ENCODE measurements at places on chromosomes 3 and 15.

DNA sequence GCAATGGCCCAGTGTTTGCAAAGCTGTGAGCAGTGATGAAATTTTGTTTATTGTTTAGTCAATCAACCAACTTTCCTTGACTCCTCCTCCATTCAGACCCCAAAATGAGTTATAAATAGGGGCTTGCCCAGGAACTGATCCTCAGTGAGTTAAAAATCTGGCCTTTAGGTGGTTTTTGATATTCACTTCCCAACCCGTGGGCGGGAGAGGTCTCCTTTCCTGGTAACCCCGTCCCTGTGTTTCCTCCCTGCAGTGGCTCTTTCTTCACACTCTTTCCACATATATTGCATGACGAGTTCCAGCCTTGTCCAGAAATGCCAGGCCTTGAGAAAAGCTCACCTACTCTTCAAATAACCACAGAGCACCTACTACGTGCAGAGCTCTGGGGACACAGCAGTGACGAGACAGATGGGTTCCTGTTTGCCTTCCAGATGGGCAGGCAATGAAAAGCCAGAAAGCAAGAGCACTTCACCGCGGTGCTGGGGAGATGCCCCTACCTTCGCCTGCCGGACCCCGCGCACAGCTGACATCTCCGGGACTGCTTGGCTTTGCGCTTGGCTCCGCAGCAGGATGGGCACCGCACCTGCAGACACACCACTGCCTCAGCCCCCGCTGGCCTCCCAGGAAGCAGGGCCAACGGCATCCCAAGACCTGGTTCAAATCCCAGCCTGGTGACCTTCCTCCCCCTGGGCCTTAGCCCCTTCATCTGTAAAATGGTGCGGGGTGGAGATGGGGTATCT lies 17.2 kb downstream of the SSUH2 start:
- no peak for DNase-seq

GRCh38 chr15:74406992-74407705 lies 26.6 kb downstream of the SEMA7A start:
- peak; percentile 12 for DNase-seq

GRCh38 chr3:110810356-110810755 lies 261.3 kb upstream of the NECTIN3 start:
- no peak for DNase-seq

DNA sequence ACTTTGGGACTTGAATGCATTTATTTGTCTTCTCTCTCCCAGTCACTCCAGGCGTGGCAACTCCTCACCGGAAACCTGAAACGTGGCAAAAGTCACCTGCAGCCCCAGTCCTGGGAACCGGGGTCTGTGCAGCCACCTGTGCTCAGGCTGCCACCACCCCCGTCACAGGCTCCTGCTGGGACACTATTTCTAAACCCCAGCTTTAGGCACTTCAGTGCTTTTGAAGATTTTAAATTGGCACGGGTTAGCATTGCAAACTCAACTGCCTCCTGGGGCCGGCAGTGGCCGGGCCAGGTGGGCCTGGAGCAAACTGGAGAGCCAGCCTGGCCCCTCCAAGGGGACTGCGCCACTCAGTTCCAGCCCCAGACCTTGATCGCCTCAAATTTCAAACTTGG lies 146.7 kb upstream of the IQSEC1 start:
- DNase-seq, result no peak

DNA sequence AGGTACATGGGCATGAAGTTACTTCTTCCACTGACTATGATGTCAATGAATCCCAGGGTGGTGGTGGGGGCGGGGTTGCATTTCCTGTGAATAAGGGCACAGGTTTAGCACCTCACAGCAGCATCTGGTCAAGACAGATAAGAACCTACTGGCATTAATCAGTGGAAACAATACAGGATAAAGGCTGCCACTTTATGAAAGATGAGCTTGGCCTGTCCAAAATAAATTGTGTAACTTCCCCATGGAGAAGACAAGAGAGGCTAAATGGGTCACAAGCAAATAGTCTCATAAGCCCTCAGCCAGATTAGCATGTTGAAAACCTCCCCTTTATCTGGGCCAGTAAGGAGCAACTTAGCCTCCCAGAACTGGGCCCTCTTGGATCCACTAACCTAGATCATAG lies 27.4 kb upstream of the PLSCR2 start:
- no peak for DNase-seq

DNA sequence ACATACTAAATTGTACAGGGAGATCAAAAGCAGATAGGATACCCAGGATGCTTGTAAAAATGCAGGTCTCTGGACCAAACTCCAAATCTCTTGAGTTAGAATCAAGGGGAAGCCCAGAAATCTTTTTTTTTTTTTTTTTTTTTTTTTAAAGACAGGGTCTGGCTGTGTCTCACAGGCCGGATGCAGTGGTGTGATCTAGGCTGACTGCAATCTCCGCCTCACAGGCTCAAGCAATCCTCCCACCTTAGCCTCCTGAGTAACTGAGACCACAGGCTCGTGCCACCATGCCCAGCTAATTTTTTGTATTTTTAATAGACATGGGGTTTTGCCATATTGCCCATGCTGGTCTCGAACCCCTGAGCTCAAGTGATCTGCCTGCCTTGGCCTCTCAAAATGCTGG lies 373.5 kb downstream of the SHQ1 start:
- no peak for DNase-seq

DNA sequence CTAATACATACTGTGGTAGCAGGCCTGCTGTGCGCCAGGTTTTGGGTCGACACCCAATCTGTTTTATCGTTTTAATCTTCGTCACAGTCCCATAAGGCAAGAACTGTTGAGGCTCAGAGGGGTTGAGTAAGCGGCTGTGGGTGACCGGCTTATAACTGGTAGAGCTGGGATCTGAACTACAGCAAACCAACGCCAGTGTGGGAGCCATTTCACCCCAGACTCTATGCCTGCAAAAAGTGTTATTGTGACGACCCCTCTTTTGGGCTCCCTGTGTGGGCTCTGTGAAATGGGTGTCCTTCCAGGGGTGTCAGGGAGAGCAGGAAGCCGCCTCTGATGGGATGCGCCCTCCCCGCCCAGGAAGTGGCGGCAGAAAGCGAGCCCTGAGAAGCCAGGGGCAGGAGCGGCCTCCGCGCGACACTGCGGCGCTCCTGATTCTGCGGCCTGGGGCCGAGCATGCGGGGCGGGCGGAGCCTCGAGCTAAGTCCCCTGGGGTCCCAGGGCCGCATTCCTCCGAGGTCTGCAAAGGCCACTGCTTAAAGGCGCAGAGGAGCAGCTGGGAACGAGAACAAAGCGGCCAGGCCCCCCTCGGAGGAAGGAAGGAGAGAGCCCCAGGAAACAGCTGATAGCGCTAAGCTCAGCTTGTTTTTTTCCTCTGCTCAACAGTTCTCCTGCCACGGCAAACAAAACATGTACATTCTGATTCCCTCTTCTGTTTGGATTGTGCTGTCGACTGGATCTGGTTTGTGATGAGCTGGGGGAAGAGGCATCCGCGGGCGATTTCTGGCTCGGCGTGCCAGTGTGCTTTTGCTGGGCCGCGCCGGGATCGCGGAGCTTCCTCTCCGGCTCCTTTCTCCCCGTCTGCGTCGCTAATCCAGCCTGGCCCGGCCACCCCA lies 33.9 kb downstream of the GRK7 start:
- peak; percentile 6 for DNase-seq

DNA sequence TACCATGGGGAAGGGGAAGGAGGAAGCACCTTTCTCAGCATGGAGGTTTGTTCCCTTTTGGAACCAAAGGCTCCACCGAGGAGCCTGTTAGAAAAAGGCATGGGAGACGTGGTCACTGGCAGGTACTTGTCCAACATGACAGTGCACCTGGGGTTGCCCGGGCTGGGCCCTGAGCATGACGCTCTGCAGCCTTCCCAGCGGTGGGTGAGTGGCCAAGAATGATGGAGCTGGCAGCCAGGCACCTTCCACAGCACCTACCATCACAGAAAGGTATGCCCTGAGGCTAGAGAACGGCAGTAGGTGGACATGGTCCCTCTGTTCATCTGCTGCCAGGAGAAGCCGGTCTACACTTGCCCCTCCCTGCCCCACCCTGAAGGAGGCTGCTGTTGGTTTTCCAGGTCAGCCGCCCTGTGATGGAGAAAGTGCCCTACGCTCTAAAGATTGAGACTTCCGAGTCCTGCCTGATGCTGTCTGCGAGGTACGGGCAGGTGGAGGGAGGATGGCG lies 29.0 kb upstream of the NR2C2 start:
- DNase-seq, result peak; percentile 31

DNA sequence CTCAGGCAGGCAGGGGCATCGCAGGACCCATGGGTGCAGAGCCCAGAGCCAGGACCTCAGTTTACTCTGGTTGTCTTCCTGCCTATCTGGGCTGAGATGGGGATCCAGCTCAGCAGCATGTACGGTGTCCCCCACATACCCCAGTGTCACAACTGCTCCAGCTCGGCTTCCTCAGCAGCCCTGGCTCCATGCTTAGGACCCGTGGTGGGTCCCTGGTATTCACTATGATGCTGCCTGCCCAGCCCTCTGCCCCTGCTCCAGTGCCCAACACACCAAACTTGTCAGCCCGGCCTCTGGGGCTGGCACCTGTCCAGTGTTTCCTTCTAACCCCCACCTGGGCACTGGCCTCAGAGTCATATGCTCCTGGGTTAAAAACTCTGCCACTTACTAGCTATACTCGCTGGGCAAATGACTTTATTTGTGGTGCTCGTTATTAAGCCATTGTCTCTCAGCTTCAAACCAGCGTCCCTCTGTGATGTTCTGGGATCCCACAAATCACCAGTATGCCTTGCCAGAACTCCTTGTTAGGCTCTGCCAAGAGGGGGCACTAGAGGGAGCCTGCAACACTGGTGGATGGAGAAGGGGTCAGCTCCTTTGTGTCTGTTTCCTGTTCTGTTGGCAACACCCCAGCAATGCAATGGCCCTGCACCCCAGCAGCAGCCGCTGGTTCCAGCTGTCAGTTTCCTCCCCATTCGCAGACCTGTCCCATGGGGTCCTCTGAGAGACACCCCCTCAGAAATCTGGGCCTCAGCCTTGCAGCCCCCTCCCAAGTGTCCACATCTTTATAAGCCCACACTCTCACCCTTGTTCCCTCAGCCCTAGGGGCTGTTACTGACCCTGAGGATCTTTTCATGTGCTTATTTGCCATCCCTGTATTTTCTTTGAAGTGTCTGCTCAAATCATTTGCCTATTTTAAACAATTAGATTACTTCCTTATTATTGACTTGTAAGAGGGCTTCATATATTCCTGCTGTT lies 24.1 kb upstream of the MRPS22 start:
- DNase-seq, result peak; percentile 65

DNA sequence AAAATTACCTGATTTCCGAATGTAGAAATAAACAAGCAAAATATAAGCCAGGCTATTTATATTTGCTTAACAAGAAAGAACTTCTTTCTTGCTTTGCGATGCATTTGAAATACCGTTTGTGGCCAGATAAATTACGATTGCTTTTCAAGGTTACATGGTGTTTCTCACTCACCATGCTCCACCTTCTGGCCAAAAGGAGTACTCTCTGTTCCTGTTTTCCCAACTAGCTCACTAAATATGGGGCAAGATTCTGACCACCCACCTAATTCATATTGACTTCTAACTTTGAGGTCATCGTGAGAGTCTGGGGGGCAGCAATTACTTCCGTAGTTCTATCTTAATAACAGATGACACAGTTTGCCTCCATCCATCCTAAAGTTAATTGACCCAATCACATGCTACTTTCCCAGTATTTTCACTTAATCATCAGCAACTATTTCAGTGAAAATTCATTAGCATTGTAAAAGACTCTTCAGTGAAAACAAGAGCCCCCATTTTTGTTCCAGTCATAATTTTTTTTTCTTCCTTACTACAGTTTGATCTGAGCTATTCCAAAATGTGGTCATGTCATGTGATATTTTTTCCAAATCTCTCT lies 25.9 kb downstream of the ACP3 start:
- peak; percentile 47 for DNase-seq

DNA sequence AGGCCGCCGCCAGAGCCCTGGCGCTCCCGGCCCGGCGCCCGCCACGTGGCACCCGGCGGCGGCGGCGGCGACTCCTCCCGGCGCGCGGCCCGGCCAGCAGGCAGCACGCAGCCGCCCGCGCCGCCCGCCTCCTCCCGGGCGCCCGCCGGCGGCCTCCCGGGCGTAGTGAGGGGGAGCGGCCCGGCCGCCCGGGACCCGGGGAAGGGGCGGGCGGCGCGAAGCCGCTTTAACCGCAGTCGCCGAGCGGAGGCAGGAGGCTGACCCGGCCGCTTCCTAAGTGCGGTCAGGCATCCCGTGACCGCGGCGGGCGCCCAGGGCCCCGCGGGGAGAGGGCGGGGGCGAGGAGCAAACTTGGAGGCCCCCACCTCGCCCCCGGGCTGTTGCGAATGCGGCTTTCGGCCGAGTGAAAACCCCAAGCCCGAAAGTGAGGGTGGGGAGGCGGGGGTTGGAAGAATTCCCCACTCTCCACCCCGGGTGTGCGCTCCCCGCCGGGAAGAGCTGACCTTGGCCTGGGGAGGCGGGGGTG lies 1.7 kb upstream of the HES1 start:
- peak; percentile 93 for DNase-seq

DNA sequence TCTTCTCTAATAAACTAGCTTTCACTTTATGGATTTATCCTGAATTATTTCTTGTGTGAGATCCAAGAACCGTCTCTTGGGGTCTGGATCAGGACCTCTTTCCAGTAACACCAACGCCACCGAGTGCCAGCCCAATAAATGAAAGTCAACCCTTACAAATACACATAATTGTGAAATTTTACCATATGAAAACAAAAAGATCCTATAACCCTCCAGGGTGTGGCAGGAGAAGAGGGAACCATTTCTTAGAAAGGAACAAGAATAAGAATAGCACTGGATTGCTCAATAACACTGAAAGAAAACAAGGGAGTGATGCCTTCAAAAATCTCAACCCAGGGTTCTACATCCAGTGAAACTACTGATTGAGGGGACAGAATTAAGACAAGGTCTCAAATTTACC lies 51.6 kb upstream of the ACKR4 start:
- DNase-seq, result no peak

DNA sequence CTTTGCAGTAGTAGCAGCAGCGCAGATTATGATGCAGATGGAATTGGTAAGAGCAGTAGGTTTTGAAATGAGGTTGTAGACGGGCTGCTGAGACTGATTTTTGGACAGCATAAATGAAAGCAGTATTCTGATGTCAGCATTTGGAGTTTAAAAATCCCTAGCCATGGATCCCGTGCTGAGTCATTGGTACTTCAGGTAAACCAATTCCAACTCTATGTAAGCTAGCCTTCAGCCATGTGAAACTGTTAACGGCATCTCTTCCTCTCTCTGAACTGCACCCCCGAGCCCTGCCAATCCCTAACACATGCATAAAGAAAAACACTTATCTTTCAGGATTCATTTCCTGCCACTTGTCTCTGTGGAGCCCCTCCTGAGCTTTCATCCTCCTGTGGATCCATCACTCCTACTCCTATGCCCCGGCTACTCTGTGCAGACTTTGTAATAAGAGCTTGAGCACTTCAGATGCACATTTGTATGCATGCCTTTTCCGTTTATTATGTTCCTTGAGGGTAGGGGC lies 119.0 kb downstream of the AKAP13 start:
- DNase-seq, result peak; percentile 58

DNA sequence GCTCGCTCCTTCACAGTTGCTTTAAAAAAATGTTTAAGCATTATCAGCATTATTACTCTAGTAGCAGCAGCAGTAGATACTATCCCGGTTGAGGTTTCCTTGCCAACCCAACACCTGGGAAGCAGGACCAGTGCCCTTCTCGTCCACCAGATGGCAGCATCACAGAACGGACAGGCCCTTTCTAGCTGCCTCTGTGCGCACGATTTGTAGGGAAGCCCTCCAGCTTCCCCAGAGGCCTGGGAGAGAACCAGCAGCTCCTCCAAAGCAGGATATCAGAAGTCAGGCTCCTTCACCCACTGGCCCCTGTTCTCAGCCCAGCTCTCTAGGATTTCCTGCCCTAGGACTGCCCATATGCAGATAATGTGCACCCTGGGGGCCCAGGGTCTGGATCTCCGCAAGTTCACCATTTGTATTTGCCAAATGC lies 16.8 kb upstream of the ESYT3 start:
- peak; percentile 69 for DNase-seq
